ENCODE measurements at places on chromosomes 1 and 21.

DNA sequence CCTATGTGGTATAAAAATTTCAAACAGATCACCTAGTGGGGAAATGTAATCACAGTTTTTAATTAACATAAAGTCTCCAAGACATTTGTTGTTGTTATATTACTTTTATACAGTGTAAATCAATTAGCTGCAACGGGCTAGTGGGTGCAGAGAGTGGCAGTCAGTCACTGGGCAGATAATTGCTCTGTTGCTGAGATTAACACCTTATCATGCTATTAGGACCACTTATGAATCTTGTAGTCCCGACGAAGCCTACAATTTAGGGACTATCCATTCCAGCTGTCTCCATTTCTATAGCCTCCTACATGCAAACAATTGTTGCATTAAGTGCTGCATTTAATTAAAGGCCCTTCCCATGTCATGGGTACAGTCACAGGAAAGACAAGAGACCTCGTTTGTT is 158.9 kb upstream of the PROX1 start:
- no peak for DNase-seq

DNA sequence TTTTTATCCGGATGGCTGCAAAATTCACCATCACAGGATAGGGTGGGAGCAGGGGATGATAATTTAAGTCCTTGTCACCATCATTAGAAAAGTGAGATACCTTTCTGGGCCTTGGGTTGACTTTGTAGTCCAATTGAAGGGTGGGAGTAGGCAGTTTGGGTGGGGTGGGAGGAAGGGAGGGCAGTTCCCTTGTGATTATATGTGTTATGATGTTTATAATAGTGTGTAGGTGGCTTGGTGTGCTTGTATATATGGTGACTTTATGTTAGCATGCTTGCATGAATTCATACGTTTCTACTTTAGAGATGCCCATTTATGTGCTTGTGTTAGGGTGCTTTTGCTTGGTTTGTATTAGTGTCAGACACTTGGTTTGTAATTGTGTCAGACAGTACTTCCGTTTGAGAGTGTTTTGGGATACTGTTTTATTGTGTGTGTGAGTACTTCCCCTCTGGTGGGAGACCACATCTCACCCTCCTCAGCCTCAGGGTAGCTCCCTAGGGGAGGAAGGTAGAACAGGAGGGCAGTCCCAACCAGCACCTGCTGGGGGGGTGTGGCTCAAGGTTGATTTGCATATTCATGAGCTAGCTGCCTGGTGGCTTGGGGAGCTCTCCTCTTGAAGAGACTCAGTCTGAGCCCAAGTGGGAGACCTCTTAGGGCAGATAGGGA is 6.3 kb upstream of the POU3F1 start:
- DNase-seq: no peak

- no peak for DNase-seq
These were observed 143.3 kb downstream of the GREM2 start for GRCh38 chr1:240468656-240469055.

DNA sequence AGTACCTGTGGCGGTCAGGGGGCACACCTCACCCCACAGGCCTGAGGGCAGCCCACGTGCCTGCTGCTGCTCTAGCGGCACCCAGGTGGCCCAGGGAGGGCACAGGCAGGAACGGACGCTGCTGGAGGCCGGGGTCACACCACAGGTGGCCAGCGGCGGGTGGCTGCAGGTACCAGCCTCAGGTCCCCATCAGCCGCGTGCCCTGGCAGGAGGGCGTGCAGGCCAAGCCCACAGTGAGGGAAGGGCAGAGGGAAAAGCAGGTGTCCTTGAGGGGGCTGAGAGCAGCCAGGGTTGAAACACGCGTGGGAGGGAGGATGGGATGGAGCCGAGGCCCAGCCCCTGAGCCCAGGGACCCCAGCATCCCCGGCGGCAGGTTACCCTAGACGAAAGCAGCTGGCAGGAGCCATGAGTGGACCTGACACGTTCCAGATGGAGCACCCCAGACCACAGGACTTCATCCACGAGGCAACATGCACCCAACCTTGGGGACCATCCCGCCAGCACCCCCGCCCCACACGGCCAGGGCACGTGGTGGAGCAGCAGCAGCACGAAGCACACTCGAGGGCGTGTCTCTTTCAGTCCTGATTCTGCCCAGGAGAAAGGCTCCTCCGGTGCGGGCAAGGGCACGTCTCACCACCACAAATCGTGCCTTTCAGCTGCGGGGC is 3.7 kb downstream of the SLC19A1 start:
- DNase-seq: no peak

DNA sequence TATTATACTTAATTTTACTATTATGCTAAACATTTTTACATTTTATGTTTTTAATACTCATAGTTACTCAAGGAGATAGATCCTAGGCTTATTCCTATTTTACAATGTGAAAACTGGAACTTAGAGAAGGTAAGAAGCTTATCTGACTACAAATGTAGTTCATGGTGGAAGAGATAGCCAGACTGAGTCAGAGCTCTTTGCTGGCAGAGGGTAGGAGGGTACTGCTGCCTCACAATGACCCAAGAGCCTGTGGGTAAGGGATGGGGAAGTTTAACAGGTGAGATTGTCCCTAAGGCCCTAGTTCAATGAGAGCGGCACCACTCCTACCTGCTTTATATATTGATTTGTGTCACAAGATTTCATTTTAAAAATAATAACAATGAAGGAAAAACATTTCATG is 34.1 kb upstream of the NEK7 start:
- DNase-seq: no peak

DNA sequence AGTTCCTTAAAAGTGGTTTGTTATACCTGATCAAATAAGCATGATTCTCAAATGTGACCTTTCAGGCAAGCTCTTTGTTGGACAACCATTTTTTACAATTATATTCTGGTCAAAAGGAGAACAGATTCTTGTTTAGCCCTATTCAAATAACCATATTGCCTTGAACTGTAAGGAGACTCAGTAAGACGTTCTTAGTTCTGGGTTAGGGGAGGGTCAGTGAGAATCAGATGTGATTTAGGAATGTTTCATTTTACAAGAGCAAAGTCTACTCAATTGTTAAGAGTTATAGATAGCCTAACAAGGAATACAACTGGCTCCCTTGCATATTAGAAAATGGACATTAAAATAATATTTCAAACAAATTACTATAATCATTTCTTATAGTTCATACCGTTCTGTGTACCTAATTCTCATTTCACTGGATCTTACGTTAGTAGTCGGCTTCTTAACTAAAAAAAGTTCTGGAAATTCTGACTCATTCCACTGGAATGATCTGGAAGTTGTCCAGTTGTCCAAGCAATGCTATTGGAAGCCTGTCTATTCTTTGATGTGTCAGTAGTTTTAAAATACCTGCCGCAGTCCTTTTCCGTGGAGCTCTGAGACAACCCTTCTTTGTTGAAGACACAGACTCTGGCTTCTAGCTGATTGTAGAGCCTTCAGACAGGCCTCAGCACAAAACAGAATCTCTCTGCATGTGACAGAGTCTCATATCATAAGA is 88.8 kb downstream of the MAST2 start:
- peak; percentile 93 for DNase-seq

DNA sequence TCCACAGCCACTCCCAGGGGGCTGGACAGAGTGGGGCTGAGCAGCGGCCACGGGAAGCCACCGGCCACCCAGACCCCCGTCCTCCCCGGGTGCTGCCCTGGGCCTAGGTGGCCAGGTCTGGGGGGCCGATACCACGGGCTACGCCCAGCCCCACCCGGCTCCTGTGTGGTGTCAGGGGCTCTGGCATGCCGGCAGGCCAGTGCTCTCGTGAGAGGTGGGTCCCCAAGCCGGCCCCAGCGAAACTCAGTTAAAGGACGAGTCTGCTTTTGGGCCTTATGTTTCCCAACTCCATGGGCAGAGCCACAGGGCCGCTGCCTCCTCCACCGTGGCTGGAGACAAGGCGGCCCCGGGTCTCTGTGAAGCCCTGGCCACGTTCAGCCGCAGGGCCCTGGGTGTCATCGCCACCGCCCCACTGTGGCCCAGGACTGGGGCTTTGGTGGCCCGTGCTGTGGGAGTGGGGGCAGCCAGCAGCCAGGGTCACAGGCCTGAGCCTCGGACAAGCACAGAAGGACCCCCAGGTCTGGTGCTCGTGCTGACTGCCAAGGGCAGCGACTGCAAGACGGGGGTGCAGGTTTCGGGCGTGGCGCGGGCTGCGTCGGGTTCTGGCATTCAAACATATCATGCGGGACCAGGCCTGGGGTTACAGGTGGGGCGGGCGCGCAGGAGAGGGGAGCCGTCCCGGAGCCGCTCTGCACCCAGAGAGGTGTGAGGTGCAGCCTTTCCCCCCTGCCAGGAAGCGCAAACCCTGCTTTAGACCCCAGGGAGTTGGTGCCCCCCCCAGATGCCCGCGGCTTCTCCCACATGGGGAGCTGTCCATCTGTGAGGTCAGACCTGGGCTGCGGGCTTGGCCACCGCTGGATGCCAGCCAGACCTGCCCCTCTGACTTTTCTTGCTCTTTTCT is 11.9 kb upstream of the C1orf159 start:
- no peak for DNase-seq

DNA sequence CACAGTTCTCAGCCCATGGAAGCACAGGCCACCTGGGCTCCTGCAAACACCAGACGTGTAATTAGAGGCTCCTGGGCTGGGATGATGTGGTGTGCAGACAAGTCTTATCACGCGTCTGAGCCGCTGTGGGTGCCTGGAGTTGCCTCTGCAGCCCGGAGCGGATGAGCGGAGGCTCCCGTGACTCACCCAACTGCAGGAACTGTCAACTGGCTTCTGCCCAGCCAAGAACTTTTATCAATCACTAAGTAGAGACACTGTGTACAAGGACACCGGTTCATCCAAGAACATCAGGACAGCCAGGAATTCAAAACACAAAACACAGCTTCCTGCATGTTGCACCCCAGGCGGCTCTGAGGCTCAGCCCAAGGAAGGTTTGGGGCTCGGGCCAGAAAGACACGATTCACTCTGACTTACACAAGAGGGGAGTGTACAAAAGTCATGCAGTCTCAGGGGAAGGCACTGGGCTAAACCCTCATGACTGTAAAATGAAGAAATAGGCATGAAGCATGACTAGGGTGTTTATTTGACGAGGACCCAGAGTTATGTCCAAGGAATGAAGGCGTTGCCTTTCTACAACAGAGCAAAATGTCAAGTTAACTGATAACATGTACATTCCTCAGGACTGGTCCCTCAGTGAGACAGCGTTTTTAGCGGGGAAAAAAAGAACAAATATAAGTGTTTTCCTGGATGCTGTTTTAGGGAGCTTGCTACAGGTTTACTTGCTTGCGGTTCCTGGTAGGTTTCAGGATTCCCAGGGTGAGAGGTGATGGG is 21.1 kb downstream of the ERRFI1 start:
- no peak for DNase-seq

DNA sequence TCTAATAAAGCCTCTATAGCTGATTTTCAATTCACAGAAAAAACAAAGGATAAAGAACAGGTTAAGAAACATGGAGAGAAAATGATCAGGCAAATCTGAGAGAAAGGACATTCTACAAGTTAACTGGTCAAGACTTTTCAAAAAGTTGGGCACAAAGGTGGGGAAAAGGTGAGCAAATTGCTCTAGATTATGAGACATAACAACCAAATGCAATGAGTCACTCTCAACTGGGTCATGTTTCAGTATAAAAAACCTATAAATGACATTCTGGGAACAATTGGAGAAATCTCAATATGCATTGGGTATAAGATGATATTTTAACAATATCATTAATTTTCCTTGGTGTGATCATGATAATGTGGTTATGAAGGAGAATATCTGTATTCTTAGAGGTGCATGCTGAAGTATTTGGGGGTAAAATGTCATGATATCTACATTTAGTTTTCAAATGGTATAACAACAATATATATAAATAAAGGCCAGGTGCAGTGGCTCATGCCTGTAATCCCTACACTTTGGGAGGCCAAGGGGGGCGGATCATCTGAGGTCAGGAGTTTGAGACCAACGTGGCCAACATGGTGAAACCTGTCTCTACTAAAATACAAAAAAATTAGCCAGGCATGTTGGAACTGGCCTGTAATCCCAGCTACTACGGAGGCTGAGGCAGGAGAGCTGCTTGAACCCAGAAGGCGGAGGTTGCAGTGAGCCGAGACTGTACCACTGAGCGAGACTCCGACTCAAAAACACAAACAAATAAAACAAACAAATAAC is 27.0 kb downstream of the ANKRD13C start:
- peak; percentile 54 for DNase-seq

DNA sequence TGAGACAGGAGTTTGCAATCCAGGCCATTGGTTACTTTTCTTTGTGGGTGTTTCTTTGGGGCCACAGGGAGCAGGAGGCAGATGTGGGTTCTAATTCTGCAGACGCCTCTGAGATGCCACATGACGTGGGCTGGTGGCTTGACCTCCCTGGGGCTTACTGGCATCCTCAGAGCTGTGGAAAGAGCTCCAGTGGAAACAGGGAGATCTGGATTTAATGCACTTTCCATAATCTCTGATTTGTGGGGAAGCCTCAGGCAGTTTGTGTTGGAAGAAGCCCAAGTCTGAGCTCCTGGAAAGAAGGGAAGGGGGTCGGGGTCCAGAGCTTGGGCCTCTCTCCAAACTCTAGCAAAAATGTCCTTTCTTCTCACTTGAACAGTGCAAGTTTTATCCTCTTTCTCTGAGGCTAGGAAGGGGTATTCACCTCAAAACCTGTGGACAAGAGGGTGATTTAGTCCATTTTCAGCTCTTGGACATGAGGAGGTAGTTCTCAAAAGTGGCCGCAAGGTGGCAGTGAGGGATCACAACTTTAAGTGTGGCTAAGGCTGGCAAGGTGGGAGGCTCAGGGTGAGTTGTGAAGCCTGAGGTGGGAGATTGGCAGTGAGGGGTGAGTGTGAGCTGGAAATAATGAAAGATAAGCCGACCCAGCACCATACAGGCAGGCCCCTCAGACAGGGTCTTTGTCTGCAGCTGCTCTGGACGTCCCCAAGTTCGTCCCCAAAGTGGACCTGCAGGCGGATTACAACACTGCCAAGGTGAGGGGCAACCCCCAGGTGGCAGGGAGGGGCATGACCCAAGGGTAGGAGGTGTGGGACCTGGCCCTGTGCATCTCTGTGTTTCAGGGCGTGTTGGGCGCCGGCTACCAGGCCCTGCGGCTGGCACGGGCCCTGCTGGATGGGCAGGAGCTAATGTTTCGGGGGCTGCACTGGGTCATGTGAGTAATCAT is 9.2 kb downstream of the IKBKE start:
- DNase-seq: no peak

GRCh38 chr1:107057197-107058133 is 991 bp downstream of the PRMT6 start:
- DNase-seq: no peak

GRCh38 chr1:106049595-106049994 is 1006.9 kb upstream of the PRMT6 start:
- DNase-seq: no peak

DNA sequence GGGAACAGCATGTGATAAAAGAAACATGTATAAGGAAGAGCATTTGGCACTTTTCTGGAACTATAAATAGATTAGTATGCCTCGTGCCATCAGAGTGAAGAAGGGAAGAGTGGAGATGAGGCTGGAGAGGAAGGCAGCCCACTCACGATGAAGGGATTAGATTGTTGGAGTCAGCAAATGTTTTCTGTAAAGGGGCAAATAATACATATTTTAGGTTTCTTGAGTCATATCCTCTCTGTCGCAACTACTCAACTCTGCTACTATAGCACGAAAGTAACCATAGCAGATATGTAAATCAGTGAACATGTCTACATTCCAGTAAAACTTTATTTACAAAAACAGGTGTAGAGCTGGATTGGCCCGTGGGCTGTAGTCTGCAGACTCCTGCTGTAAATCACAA is 147.8 kb downstream of the TENT5C start:
- DNase-seq: no peak

Measured in HCT116 (cell line).